Stimulated activated naive B cell treated with anti-CD40 and anti-IgM and Interleukin-4, amounts not matched to agents 10 μg/mL and 1 μg/mL and 100 μg/mL, for 72 hours (primary cell): ENCODE measurements at places on chromosomes 3 and 15.

DNA sequence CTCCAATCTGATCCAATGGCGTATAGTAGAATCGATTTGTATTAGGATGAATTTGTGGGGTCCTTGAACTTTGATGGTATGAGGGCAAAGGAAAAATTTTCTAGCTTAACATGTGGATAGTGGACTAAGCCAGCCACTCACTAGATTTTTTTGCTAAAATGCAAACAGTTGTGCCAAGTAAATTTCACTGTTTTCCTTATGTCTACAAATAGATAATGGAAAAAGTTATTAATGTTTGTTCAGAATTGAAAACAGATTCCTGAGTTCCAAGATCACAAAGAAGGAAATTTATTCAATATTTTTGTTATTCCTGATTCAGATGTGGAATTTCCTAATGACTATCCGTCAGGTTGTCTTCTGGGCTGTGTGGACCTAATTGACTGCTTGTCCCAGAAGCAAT lies 35.2 kb upstream of the ZNF609 start:
- no peak for DNase-seq

GRCh38 chr3:62987721-62988120 lies 112.5 kb upstream of the CADPS start:
- DNase-seq, result no peak

DNA sequence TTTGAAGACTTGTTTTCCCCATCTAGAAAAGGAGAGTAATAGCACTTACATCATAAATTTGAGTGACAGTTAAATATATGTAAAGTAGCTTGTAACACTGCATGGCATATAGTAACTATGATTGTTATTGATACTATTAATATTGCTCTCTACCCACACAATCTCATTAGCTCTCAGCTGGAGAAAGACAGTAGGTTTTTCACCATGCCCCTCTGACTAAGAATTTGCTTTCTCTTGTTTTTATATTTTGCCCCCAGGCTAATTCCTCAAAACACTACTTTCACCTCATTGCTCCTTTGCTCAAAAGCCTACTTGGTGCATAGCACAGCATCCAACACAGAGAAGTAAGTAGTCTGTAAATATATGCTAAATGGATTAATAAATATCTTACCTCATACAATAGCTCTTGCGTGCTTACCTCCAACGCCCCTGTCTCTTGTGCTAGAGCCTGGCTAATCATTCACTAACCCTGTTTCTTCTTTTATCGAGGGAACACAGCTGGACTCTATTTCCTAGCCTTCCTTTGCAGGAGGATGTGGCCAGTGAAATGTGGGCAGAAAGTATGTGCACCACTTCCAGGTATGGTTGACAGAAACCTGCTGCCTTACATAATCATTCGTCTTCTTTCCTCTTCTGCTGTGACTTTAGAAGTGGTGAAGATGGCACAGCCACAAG lies 190.0 kb downstream of the PLCH1 start:
- DNase-seq, result peak; percentile 23

- no peak for DNase-seq
These were observed 562.3 kb downstream of the PDCD6IP start for GRCh38 chr3:34360713-34361112.

DNA sequence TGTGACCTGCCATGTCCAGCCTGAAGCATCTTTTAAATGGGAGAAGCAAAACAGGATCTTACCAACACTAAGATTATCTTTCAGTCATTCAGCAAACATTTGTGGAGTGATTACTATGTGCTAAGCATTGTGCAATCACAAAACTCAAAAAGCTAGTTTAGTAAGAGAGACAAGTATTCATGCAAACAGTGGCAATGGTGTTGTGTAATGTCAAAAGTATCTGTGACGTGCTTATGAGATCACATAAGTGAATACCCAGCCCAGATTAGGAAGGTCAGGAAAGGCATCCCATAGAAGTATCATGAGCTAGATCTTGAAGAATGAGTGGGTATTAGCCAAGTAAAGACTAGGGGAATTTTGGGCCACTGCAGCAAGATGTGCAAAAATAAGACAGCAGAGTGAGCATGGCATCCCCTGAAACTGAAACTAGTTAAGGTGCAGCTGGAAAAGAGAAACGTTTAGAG lies 32.1 kb downstream of the SEC62 start:
- DNase-seq, result no peak

GRCh38 chr3:120404876-120405275 lies 45.9 kb downstream of the FSTL1 start:
- DNase-seq, result no peak

GRCh38 chr3:123348471-123349200 lies 100.3 kb downstream of the ADCY5 start:
- no peak for DNase-seq

- DNase-seq, result peak; percentile 40
These were observed 152.8 kb downstream of the RBPMS2 start for GRCh38 chr15:64622410-64623260.

DNA sequence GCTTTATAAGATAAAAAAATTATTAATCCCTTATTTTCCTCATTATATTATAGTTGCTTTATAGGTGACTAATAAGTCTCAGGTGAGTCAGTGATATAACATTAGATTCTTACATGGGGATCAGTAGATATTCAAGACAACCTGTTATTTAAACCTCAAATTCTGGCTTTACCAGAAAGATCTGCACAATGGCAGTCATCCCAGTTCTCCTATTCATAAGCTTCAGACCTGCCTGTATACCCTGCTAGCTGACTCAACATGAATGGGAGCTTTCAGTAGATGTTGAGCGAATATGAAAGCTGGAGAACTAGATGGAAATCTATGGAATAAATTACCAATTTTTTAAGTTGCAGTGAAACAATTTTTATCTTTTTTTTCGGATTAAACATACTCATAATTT lies 20.5 kb upstream of the CCDC54 start:
- no peak for DNase-seq

GRCh38 chr3:72791161-72791560 lies 57.1 kb downstream of the SHQ1 start:
- DNase-seq, result no peak

DNA sequence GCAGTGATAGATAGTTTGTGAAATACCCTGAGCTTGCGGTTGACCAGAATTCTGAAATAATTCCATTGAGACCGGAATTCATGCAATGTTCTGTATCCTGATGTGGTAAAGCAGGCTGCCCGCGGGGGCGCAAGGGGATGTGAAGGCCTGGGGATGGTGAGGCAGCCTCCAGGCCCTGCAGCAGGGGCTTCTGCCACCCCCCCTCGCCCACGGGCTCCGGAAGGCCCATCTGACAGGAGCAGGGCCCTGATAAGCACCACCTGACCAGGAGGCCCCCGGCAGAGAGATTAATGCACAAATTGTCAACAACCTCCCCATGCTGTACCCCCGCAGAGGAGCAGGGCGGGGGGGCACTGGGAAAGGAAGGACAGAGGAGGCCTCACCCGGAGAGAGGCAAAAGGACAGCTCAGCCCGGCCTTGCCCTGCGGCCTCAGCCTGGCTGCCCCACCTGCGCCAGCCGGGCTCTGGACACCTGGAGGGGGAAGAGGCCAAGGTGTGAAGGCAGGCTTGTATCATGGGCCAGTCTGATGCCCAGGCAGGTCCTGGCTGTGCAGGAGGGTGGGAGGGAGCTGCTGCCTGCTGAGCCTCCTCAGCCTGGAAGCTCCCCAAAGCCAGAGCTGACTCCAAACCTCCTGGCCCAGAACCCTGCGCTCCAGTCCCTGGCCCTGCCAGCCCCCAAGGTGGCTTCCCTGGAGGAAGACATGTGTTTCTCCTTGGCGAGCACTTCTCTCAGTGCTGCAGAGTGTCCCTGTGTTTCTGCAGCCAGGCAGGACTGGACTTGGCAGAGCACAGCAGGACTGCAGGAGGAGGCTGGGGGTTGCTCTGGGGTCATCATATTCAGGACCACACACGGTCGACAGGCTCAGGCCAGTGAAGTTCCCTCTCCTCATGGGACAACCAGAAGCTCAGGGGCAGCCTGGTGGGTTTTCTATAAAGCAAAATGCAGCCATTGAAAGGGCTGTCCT lies 46.5 kb downstream of the RPN1 start:
- DNase-seq, result no peak

GRCh38 chr15:39302936-39303335 lies 277.9 kb upstream of the THBS1 start:
- DNase-seq, result no peak

DNA sequence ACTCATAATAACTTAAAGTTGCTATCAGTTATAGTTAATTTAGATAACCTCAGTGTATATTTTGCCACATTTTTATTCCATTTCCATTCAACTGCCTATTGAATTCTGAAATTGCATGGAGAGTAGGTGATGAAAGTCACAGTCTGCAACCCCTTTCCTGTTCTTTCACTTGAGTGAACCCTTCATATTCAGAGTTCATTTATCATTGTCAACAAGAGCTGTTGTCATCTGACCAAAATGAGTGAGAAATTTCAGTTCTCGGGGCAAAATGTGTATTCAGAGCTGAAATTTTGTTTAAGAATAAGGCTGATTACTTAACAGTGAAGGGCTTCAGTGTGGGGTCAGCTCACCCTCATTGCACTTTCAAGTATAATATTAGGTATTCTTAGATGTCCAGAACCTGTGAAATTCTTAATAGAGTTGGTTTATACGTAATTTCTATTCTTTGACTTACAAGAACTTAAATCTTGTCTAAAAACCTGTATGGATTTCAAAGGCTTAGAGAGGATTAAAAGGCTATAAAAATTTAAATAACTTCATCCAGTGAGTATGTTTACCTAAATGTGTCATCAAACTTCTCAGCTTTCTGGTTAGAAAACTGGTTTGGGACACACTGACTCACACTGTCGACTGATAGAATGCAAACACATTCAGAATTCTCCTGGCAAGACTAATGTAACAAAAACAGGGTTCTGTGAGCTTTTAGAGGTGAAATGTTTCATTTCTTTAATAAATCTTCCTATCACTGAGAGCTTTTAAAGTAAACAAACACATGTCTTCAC lies 92.2 kb downstream of the CMSS1 start:
- DNase-seq, result no peak

DNA sequence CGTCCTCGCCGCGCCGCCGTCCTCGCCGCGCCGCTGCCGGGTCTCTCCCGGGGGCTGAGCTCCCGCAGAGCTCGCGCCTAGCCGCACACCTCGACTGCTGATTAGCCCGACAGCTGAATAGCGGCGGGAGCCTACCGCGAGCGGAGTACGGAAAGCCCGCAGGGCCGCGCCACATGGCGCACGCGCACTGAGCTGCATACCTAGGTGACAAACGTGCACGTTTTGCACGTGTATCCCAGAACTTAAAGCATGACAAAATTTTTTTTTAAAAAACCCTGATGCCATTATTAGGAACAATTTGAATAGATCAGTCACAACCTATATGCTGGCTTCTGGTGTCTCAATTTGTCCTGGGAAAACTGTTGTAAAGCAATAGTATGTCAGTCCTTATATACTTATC lies at the start of gene GOLGA8A:
GOLGA8A (minus strand) TSS at position 122 of the 400 bp plus-strand sequence. CDS start 48,117 bp downstream, outside the sequence.
- DNase-seq, result peak; percentile 69

- DNase-seq, result no peak
These were observed 175.0 kb downstream of the UBE2E2 start for GRCh38 chr3:23377928-23378672.

DNA sequence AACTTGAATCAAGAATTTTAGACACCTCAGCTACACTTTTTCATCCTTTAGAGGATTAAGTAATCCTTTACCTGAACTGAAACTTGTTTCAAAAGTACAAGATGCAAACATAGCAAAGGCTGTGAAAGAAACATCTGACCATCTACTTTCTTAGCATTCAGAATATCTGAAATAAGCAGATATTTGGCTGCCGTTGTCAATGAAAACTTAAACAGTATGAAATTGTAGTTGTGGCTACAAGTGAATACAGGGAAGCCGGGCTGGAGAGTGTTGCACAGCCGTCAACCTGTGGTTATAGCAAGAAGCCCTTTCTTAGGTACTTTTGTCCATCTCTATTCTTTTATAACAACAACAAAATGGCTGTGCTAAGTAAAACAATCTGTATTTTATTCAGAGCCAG lies 6.9 kb upstream of the CX3CR1 start:
- no peak for DNase-seq

DNA sequence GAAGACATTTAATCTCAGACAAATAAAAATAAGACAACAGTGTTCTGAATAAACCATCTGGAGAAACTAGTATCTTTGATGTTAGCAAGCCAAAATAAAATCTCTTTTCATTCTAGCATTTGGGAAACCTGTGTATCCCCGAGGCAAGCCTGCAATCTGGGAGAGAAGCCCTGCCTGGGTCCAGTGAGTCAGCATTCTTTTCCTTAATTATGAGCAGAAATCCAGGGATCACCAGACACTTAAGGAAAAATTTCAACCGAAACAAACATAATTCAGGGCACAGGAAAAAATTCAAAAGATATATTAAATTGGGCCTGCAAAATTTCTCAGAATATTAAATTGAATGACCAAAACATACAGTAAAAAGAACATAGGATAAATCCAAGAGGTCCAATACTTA lies 4.2 kb downstream of the NCBP2 start:
- no peak for DNase-seq

DNA sequence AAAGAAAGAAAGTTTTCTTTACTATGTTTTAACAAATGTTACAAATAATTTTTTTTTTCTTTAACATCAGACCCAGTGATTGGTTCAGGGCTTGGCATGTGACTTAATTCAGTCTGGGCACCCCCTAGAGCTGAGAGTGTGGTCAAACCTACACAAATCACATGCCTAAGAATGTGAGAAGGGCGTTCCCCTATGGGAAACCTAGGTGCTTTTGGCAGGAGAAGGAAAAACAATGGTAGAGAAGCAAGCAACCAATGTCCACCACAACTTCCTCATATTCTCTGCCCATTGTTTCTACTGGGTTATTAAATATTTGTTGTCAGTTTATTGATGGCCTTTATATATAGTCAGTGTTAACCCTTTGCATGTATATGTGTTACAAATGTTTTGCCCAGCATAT lies 21.4 kb upstream of the PIAS1 start:
- DNase-seq, result peak; percentile 64

DNA sequence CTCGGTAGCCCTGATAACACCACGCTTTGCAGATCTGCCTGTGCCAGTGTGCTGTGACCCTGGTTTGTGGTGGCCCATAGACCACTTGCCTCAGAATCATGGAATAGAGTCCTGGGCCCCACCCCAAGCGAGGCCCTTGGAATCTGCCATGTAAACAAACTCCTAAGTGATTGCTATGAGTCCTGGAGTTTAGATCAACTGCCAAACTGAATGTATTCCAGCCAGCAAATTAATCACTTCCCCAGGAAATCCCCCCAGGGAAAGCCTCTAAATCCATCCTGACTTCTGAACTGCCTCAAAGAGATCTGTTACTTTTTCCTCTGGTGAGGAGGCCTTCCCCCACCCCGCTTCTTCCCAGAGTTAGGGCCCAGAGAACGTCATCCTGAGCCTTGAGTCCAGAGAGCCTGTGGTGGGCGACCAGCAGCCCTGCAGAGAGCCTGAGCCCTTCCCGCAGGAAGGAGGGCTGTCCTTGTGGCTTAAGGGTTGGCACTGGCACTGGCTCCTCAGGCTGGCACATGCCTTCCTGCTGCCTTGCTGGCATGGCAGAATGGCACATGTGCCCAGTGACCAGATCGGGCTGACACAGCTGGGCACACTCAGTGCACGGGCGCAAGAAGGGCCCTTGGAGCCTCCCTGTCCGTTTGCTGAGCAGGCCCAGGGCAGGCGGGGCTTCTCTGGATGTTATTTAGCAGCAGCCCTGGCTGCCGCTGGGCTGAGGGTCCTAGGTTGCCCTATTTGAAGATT lies 50.6 kb upstream of the PLXNA1 start:
- no peak for DNase-seq

GRCh38 chr3:146156666-146157314 lies 4.2 kb downstream of the PLOD2 start:
- no peak for DNase-seq
